OCI-M1 (cell line): ENCODE measurements at places on chromosomes 16 and 17.

DNA sequence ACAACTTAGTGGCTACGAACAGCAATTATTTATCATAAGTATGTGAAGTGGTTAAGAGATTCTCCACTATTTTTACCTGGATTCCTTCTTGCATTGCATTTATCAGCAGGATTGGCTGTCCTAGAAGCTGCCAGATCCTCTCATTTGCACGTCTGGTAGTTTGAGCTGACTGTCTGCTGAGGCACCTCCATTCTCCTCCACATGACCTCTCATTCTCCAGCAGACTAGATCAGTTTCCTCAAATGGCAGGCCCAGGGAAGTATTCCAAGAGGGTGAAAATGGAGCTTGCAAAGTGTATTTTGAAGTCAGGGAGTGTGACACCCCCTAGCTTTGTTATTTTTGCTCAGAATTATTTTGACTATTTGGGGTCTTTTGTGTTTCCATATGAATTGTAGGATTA lies 870.1 kb downstream of the CDH11 start:
- DNase-seq: no peak

GRCh38 chr17:66715745-66716156 lies 119.2 kb upstream of the CACNG5 start:
- DNase-seq: peak; percentile 72

DNA sequence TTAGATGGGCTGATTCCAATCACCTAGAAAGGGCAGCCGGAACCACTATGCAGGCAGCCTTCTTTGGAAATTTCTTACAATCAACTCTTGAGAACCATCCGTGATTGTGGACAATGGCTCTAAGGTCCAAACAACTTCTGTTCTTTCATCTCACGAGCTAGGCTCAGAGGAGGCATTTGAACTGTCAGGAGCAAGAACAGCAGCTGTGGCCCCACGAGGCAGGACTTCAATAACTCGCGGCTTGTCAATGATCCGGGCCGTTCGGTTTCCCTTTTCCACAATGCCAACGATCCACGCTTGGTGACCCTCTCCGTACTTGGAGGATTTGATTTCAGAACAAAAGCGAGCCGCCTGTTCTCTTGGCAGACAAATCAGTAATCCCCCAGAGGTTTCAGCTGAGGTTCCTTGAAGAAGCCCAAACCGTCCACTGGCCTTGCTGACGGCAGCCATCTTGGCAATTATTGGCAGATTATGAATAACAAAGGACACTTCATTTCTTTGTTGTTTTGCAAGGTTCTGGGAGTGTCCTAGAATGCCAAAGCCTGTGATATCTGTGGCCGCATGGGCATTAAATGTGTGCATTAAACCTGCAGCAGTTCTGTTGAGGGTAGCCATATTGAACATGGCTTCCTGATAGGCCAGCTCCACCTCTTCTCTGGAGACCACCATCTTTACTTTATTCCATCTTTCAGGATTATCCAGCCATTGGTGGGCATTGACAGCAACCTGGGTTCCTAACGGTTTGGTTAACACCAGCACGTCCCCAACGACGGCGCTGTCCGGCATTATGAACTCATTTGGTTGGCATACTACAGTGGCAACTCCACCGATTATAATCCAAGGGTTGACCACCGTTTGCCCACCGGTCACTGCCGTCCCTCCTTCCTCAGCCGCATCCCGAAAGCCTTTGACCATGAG lies 1.2 kb downstream of the SEPHS2 start:
- DNase-seq: peak; percentile 63

DNA sequence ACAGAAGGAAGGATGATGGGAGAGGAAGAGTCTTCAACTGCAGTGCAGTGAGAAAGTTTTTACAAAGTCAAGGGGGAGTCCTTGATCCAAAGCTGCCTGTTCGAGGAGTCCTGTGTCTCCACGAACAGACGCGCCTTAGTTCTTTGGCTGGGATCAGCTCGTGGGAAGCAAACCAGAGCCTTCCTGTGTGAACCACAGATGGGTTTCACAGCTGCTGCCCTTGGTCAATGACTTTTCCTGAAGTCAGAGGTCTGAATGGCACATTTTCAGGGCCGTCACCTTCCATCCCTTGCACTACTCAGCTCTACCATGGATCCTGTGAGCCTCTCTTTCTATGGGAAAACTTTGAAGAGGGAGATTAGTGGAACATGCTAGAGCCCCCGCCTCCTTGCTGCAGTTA lies 4.2 kb upstream of the SBK1 start:
- no peak for DNase-seq

DNA sequence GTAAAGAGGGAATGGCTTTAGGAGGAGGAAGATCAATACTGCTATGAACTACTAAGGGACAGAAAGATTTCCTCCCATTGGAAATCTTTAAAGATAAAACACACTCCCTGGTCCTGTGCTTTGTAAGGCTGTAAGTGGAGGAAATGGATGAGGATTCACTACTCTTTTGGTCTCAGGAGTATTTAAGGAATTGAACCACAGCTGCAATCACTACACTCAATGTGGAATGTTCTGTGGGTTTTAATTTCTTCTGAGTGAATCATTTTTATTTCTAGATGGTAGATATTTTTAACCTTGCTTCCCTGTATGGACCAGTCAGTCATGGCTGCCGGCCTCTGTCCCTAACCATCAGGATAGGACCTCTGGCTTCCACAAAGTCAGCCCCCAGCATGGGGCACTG lies 65.6 kb downstream of the SDR42E1 start:
- DNase-seq: no peak

- peak; percentile 5 for DNase-seq
Measured at GRCh38 chr16:82368041-82368440, 198.0 kb upstream of the MPHOSPH6 start.

DNA sequence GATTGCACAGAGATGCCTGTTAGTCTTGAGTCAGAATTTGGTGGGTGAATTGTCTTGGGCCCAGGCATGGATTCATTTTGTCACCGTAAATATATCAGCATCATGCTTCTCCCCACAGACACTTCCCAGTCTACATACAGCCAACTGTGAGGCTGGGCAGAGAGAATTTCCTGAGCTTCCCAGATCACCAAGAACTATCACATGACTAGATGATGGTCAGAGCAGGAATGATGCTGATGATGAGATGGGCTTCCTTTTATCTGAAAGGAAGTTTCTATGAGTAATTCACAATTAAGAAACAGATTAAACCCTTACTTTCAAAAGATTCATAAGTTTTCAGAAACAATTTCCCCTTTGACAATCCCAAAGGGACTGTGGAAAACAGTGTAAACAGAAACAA lies 323 bp upstream of the KRTAP9-9 start:
- DNase-seq: no peak

DNA sequence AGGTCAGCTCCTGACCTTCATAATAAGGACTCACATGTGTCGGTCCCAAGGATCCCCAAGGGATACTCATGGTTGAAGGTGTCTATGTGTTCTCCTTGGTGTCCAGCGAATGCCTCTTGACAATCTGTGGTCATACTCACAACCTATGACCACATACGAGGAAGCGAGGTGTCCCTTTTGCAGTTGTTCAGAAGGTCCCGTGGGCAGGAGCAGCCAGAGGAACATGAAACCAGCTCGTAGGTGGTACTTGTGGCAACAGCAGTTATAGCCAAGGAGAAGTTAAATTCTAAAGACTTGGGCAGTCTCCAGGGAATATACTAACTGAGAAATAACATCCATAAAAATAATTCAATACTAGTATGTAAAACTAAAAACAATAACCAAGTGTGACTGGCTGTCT lies 685.3 kb downstream of the WWOX start:
- no peak for DNase-seq
